ENCODE measurements at places on chromosomes 13 and 19. TPM values are rescaled to one million over a fixed set of nuclear protein-coding genes. Genes with fewer than 3 reads are reported as not detected.

TMTC4 gene
- 38.8 TPM for total RNA-seq

ZNF837 gene
- 3.5 TPM for total RNA-seq

C3 gene
- total RNA-seq: 2.1 TPM

DNA sequence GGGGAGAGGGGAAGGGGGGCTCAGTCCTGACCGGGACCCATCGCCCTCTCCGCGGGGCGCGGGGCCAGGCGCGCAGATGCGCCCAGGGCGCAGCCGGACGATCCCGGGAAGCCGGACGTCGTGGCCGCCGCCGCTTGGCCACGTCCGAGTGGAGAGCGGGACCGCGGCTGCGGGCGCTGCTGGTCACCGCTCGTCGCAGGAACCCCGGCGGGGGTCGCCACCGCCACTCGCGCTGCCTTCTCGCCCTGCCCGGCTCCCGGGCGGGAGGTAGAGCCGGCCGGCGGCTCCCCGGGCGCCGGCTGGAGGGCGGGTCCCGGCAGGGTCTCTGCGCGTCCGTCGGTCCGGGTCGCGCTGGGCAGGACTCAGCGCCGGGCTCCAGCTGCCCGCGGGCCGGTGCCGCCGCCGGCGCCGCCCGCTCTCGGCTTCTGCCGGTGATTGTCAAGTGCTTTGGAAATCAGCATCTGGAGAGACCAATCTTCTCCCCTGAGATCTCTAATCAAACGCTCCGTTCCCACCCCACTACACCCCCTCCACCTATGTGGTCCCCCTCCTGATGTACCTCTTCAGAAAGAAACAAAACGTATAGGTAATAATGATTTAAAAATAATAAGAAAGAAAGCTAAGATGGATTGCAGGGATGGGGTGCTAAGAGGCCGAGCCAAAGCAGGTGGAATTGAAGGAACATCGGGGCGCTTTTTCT, 464.4 kb downstream of the ITGBL1 start:
- DNase-seq: peak; percentile 31

LIN7B gene
- 10.1 TPM for total RNA-seq

DNA sequence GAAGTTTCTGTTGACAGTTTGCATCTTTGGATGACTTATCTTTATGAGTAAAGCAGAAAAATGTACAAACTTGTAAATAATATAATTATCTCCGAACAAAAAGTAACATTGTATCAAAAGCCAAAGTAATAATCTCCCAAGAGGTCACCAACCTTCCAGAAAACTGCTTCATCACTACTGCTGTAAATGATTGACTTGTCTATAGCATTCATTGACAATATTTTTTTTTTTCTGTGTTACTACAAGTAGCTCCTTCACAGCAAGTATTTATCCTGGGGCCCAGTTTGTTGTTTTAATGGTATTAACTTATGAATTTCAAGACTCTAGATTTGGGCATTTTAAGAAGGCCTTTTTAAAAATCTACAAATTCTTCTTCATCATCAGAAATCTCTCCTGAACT, 242.4 kb downstream of the KLF12 start:
- no peak for DNase-seq

DNA sequence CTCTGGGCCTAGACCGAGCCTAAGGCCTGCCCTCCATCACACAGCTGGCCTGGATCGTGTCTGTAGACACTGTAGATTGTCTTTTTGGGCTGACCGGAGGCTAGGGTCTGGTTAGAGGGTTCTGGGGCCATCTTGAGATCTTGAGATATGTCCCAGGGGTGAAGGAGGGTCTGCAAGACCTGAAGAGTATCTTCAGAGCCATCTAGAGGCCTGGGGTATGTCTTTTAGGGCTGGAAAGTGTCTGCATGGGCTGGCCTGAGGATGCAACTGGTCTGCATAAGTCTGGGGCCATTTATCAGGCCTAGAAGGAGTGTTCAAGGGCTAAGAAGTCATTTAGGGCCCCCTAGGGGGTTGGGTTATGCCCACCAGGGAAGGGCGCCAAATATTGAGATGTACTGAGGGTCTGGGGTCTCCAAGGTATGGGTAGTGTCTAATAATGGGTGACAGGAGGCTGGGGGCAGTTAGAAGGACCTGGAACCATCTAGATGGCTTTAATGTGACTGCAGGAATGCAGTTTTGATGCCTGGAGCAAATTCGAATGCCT, 555 bp downstream of the SCAF1 start:
- no peak for DNase-seq

DNA sequence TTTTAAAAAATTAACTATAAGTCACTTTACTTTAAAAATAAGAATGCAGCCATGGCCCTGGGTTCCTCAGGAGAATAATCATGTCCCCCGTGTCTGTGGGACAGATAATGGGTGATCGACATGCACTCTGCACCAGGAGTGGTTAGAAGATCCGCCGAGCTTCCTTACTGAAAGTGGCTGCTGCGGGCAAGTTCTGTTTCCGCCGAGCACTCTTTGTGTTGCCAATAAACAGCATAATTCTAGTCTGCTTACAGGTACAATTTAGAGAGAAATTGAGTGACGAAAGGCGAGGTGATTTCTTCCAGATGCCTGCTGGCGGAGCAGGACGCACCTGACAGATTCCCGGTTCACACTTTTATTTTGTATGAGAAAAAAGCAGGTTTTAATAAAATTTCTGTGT, 139.0 kb downstream of the SOX1 start:
- no peak for DNase-seq

LGALS14 gene
- total RNA-seq: not detected

DNA sequence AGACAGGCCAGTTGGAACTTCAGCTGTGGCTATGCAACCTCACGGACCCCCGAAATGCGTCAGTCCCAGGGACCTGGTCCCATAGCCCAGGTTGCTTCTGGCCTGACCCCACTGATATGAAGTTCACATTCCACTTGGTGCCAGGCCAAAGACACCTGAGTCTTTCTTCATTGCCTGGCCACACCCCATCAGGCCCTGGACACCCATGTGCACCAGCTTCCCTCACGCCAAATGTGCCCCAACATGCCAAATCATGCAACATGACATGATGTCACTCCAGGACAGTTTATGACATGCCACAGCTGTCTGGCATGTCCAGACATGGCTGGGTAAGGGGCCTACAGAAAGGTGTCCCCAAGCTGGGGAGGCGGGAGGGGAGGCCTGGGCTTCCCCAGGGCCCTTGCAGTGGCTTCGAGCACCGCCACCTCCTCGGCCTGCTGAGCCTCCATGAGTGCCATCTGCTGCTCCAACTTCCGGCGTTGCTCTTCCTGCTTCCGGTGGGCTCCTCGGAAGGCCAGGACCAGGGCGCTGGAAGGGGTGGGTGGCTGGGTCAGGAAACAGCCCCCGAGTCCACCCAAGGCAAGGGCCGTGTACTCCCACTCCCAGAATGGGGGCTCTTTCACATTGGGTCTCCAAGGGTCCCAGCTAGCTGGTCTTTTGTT, 4.3 kb upstream of the NR2F6 start:
- no peak for DNase-seq

DNA sequence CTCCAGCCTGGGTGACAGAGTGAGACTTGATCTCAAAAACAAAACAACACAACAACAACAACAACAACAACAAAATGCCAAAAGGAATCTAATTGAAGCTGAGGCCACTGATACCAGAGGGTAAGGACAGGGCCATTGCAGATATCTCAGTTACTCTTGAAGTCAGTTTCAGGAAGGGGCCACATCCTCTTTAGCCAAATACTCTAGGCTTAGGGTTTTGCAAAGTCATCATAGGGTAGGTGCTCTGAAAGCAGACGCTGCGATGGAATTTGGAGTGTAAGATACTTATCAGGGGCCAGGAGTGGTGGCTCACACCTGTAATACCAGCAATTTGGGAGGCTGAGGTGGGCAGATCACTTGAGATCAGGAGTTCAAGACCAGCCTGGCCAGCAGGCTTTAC, 46.6 kb upstream of the UBAC2 start:
- DNase-seq: no peak

- no peak for DNase-seq
Measured at GRCh38 chr19:47619763-47620162, 10.8 kb downstream of the BICRA start.

DNA sequence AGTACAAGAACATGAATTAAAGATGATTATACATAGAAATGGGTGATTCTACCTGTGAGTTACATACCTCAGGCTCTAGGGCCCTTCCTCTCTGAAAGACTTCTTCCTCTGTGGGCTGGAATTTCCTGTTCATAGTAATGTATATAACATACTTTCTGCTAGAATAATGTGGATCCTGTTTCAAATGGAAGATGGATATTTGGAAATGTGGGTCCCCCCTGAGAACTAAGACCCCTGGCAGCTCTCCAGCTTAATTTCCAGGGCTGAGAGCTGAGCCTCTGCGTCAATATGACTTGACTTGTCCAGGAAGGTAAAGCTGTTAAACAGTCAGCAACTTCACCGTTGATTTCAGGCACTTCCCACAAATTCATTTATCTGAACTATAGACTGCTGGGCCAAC, 296.3 kb downstream of the NALCN start:
- DNase-seq: no peak

GRCh38 chr19:47390533-47391488, 28.5 kb downstream of the MEIS3 start:
- DNase-seq: no peak

FGF21 gene
- total RNA-seq: not detected

GRCh38 chr13:63041640-63042414, 1626.2 kb upstream of the PCDH20 start:
- DNase-seq: no peak

RYR1 gene
- total RNA-seq: 3.5 TPM

TICAM1 gene
- 14.3 TPM for total RNA-seq
